Substantia nigra (tissue), 51 donors: ENCODE measurements at places on chromosomes 6 and 20.

- DNase-seq: no peak
Measured at GRCh38 chr20:63095718-63096654, 89.2 kb upstream of the BHLHE23 start.

DNA sequence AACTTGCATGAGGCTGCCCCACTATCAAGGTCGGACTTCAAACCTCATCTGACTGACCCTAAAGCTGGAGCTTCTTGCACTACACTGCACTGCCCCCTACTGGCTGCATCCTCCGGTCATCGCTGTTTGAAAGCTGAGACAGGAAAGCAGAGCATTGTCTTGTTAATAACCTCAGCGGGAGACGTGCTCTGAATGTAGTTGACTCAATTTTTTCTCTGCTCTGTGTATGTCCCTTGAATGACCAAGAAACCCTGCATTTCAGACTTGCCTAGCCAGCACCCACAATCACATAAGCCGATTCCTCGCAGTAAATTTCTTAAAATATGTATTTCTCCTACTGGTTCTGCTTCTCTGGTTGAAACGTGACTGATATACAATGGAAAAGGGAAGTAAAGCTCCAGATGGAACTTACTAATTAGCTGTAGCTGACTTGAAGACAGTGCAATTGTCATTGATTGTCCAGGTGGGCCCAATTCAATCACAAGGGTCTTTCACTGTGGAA is 27.8 kb downstream of the TCF21 start:
- DNase-seq: peak; percentile 63

- no peak for DNase-seq
Measured at GRCh38 chr6:113584767-113585166, 272.4 kb upstream of the MARCKS start.

GRCh38 chr6:85679445-85680123 is 36.9 kb upstream of the SYNCRIP start:
- DNase-seq: no peak

DNA sequence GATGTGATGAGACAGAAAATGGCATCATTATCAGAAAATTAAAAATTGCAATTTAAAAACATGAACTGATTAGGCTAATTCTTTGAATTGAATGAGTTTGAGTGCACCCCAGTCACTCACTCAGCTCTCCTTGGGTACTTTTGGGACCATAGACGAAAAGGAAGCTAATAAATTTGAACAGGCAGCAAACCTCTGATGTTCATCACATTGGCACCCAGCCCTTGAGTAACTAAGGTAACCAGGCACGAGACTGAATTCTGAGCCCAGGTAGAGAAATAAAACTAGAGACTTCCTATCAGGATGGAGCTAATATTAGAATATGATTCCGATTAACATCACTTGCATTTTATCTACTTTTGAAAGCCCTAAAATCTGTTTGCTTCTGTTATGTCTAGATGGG is 80.9 kb upstream of the ISM1 start:
- DNase-seq: no peak

DNA sequence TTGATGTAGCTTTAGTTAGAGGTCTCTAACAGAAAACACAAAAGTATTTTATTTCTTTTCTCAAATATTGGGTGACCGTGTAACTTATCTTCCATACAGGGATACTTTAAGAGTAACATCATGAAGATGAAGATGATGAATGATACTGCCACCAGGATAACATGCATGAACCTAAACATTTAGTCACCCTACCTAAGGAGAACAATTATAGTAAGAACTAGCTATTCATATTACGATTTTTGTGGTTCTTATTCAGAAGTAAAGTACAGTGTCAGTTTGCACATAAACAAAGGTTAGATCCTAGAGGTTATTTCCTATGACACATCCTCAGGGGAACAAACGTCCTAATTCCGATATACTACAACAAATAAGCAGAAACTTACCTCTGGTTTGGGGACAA is 21.0 kb downstream of the CLDN20 start:
- no peak for DNase-seq

DNA sequence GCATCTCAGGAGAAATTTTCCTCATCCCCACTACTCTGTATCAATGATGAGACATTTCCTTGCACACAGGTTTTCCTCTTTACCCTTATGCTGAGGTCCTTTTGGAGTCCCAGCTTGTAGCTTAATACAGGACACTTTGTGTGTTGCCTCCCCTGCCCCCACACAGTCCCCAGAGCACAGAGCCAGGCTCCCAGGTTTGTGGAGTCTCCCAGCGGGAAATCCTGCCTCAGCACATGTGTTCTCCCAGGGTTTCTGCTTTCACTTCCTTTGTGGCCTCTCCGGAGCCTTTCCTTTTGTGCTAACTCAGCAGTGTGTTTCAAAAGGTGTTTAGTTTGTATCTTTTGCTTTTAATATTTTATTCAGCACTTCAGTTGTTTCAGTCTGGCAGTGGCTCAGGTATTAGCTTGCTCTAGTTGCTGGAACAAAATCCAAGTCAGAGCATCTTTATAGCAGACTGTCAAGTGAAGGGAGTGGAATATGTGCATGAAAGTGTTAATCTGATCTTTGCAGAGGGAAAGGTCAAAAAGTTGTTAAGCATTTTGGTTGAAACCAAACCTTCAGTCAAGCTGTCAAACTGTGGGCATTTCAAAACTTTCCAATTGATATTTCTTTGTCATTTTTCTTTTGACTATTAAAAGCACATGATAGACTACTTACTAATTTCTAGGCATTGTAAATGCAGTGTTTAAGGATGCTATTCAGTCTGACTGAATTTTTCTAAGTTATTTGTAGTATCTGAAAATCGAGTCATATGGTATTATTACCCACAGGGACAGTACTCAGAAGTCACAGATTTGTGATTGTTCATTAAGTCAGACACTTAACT is 8.6 kb downstream of the SNX9 start:
- DNase-seq: no peak

GRCh38 chr6:3756546-3756945 is 5.0 kb upstream of the PXDC1 start:
- DNase-seq: no peak

DNA sequence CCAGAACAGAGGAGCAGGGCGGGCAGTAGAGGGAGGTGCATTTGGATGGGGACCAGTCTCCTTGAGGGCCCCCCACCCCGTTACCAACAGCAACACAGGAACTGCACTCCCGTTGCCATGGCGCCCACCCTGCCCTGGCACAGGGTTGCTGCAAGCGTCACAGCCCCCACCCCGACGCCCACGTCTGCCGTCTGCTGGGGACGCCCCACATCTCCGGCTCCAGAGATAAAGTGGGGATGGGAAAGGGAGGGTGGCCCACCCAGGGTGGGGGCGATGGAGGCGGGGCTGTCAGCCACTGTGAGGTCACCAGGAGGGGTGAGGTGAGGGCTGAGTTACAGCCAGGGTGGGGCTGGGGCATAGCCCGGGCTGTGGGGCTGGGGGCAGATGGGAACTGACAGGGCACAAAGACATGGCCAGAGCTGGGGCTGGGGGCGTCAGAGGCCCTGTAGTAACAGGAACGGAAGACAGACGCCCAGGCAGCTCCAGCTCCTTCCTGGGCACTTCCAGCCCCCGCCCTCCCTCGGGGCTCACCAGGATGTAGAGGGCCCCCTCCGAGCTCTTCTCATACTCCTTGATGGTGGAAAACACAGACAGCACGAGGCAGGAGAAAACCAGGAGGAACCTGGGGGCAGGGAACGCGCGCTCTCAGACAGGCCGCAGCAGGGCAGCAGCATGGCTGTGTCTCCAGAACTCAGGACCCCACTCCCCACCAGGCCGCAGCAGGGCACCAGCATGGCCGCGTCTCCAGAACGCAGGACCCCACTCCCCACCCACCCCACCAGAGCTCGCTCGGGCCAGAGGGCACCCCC is 26.0 kb downstream of the KCNQ2 start:
- no peak for DNase-seq

DNA sequence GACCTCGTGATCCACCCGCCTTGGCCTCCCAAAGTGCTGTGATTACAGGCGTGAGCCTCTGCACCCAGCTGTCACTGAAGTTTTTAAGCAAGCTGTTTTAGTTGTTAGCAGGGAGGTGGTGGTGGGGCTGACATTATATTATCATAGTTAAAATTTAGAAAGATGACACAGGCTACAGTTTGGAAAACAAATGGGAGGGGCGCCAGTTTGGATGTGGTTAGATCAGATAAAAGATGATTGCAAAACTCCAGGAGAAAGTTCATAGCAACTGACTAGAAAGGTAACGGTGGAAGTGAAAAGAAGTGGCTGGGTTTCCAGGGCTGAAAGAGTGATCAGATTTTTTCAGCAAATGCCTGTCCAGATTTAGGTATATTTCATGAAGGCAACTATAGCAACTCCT is 311.9 kb upstream of the CITED2 start:
- no peak for DNase-seq

DNA sequence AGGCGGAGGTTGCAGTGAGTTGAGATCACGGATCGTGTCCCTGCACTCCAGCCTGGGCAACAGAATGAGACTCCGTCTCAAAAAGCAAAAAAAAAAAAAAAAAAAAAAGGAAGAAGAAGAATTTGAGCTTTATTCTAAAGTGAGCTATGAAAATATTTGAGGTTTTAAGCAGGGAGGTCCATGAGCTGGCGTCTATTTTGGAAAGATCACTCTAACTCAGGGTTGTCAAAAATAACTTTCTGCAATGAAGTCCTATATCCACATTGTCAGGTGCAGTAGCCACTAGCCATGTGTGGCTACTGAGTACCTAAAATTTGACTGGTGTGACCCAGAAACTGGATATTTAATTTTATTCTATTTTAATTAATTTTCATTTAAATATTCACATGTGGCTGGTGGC is 217.1 kb downstream of the PTPRT start:
- no peak for DNase-seq

- peak; percentile 66 for DNase-seq
Measured at GRCh38 chr20:46022411-46023147, 6.4 kb upstream of the SLC12A5 start.

- no peak for DNase-seq
Measured at GRCh38 chr6:169378620-169379381, 125.2 kb upstream of the THBS2 start.

DNA sequence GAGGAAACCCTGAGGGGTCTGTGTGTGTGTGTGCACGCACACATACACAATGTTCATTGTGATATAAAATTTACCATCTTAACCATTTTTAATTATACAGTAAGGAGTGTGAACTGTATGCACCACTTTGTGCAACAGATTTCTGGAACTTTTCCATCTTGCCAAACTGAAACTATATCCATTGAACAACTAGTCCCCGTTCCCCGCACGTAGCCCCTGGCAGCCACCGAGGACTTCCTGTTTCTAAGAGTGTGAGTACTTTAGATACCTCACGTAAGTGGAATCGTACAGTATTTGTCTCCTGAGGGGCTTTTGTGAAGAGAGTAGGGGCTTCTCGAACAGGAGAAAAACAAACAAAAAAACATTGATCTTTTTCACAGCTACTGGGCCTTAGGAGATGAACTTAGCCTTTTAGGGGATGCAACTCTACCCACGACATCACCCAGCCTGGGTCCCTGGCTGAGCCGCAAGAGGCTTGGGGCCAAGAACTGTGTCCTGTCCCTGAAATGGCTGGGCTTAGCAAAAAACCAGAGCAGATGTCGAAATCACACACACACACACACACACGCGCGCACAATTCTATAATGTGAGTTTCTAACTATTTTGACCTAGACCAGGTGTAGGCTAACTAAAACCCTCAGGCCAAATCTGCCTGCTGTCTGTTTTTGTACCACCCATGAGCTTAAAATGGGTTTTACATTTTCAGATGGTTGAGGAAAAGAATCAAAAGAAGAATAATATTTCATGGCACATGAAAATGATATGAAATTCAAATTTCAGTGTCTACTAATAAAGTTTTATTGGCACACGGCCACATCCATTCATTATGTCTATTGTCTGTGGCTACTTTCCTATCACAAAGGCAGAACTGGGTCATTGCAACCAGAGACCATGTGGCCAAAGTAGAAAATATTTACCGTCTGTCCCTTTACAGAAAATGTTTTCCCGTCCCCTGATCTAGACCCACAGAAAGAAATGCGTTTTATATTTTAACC is 144.2 kb downstream of the EYA2 start:
- no peak for DNase-seq

DNA sequence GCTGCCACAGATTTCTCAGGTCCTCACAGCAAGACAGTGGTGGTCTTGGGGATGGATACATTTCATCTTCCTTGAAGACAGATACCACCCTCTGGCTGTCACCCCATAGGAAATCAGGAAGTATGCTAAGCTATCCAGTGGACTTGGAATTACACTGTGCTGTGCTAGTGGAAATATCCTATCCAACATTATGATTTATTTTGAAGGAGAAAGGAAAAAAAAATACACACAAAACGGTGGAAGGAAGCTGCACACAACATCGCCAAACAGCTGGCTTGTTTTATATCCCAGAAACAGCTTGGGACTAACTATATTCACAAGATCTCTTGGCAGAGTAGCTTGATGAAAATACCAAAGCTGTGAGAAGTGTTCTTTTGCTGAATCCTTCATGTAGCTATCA is 257.6 kb downstream of the LAMA2 start:
- DNase-seq: no peak

DNA sequence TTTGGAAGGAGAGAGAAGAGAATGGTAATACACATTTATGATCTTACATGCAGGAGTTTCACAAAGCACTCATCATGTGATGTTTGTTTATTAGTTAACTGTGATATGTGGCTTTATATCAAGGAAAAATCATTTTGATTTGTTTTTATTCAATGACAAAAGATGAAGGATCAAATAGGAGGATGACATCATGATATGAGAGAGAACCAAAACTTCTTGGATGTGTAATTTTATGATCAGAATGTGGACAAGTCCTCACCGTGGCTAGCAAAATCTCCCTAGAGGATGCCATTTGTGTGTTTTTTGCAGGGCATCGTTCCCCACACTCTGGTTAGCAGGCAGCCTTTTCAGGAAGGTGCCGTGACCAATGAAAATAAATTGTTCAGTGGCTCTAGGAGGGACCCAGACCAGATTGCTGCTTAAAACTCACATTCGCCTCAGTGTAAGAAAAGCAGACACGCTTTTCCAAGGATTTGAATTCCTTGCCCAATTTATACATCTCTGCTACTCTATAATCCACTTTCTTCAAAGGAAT is 552.7 kb downstream of the NKAIN2 start:
- DNase-seq: no peak

DNA sequence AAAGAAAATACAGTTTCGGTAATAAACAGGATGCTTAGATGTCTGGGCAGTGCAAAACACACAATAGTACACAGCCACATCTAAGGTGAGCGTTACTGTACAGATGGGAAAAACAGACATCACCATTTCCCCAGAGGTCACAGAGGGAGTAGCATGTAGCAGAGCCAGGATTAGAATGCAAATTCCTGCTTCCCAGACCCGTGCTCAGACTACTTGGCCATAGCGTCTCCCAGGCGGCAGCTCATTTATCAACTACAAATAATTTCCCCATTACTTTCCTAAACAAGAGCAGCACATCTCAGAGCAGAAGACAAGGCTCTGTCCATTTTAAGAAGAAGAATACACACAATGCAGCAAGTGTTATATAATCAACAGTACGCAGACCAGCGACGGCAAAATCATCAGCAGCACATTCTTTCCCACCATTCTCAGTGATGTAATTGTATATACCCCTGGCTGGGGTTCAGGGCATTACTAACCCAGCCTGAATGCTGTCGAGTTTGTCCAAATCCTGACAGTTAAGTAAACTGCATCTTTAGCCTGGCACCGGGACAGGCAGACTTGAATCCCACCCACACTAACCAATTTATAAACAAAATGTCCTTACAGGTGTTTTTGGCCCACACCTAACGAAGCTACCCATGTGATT is 61.9 kb downstream of the CNKSR3 start:
- no peak for DNase-seq
